ENCODE measurements at places on chromosomes 4 and X. TPM values are rescaled to one million over a fixed set of nuclear protein-coding genes. Genes with fewer than 3 reads are reported as not detected.

Gene INTS6L
- total RNA-seq, result 6.9 TPM

DNA sequence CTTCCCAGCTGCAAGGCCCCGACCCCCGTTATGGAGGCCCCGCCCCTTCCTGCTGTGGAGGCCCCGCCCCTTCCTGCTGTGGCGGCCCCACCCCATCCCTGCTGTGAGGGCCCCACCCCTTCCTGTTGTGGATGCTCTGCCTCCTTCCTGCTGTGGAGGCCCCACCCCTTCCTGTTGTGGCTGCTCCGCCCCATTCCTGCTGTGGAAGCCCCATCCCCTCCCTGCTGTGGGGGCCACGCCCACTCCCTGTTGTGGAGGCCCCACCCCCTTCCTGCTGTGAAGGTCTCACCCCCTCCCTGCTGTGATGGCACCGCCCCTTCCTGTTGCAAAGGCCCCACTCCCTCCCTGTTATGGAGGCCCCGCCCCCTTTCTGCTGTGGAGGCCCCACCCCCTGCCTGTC lies 104.9 kb upstream of the PSAPL1 start:
- no peak for DNase-seq

DNA sequence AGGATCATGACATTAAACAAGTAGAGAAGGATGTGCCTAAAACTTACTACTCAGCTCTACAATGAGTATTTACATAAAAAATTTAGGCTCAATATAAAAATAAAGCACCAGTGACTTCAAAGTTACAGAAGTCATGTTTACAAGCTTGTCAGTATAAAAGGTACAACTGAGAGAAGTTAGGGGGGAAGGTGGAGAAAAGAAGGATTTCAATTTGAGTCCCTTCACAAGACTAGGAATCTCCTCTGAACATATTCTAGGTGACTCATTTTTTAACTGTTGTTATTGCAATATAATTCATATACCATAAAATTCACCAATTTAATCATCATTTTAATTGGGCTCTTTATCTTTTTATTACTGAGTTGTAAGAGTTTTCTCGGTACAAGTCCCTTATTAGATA lies 26.9 kb downstream of the FRYL start:
- DNase-seq, result no peak

Gene SCLT1
- total RNA-seq, result 19.3 TPM

- DNase-seq, result no peak
Measured at GRCh38 chrX:8850478-8850877, 49.3 kb upstream of the FAM9A start.

GRCh38 chr4:48405924-48406323 lies 64.6 kb downstream of the SLAIN2 start:
- no peak for DNase-seq

Gene TAF7L
- total RNA-seq, result not detected

- no peak for DNase-seq
Measured at GRCh38 chr4:158182736-158183135, 9.9 kb upstream of the GASK1B start.

DNA sequence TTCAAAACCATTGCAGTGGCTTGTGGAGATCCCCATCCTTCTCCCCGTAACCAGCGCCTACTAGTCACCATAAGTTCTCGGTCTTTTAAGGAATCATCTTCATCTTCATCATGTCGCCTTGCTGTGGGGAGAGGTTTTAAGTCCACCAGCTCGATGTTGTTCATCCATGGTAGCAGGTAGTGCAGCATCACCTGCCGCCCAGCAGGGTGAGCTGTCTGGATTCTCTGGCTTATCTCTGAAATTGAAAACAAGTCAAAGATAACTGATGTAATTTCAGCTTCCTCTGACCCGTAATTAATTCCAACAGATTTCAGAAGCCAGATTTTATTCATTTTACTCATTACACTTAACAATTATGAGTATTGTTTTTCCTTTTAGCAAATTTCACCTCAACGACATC lies 67.4 kb downstream of the ZAR1 start:
- no peak for DNase-seq
